Glutamatergic neuron (in vitro differentiated cells): ENCODE measurements at places on chromosomes 5 and 9.
A peak's percentile ranks its signal among the peaks of the same experiment; 100 is the strongest.

GRCh38 chr9:19026375-19026774 lies 6.6 kb downstream of the SAXO1 start:
- H3K27ac ChIP-seq = no peak overlapping the region
- peaks cover 2% of the 10 kb centered on the region for H3K4me1 ChIP-seq
- H3K27me3 ChIP-seq = peaks cover 8% of the 10 kb centered on the region
- no peak for DNase-seq
- H3K36me3 ChIP-seq = no peaks in the 10 kb centered on the region

DNA sequence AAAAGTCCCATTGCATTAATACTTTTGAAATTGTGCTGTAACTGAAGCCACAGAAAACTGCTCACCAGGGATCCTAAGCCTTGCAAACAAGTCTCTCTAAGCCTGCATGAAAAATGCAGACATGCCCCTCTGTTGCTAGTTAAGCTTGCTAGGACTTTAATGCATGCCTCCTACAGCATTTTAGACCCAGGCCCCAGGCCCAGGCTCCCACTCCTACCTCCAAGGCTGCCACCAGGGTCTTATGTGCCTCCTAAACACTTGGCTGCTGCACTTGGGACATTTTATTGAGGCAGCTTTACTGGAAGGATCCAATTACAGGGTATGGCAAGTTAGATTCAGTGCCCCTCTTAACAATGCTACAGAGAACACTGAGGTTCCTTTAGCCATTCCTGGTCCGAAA lies 467.3 kb upstream of the CLINT1 start:
- no peaks in the 10 kb centered on the region for H3K4me1 ChIP-seq
- no peaks in the 10 kb centered on the region for H3K27me3 ChIP-seq
- H3K4me3 ChIP-seq = no peak overlapping the region
- DNase-seq = no peak
- H3K27ac ChIP-seq = no peak overlapping the region
- H3K36me3 ChIP-seq = peaks cover 5% of the 10 kb centered on the region

- no peak overlapping the region for H3K27ac ChIP-seq
- peak overlapping the region; percentile 86 for H3K4me3 ChIP-seq
- peaks cover 24% of the 10 kb centered on the region for H3K4me1 ChIP-seq
- H3K36me3 ChIP-seq = peaks cover 4% of the 10 kb centered on the region
Measured at GRCh38 chr5:77844623-77845323, 68.6 kb upstream of the TBCA start.

- DNase-seq = peak; percentile 25
- no peak overlapping the region for H3K4me3 ChIP-seq
- H3K36me3 ChIP-seq = no peaks in the 10 kb centered on the region
- H3K27me3 ChIP-seq = peaks cover 2% of the 10 kb centered on the region
- peak overlapping the region; percentile 52 for H3K27ac ChIP-seq
- H3K4me1 ChIP-seq = peaks cover 38% of the 10 kb centered on the region
Measured at GRCh38 chr9:106287091-106287631, 575.8 kb upstream of the ZNF462 start.

- no peaks in the 10 kb centered on the region for H3K36me3 ChIP-seq
- H3K4me1 ChIP-seq = peaks cover 29% of the 10 kb centered on the region
- H3K27ac ChIP-seq = no peak overlapping the region
- H3K27me3 ChIP-seq = no peaks in the 10 kb centered on the region
- no peak for DNase-seq
Measured at GRCh38 chr5:59765446-59765845, 128.1 kb downstream of the PDE4D start.

GRCh38 chr5:39360471-39361111 lies 3.7 kb downstream of the C9 start:
- H3K36me3 ChIP-seq = no peaks in the 10 kb centered on the region
- H3K4me3 ChIP-seq = no peak overlapping the region
- no peak overlapping the region for H3K27ac ChIP-seq
- peaks cover 2% of the 10 kb centered on the region for H3K27me3 ChIP-seq

GRCh38 chr9:4298255-4299004 lies 1.4 kb downstream of the GLIS3 start:
- H3K36me3 ChIP-seq = no peaks in the 10 kb centered on the region
- H3K4me1 ChIP-seq = peaks cover 9% of the 10 kb centered on the region

DNA sequence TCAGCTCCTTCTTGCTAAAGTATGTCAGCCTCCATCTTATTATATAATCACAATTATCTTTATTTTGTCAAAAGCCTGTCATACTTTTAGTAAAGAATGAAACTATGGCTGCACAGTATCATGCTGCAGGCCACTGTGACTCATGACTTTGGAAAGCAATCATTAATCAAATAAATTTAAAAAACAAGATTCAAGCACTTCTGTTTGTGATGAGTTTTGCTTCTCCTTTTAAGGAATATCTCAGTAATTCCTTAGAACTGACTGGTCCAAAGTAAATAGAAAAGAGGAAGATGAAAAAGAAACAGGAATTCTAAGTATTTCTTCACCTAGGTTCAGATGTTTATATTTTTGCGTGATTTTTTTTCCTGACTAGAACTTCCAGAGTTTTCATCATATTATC lies 83.1 kb downstream of the EDIL3 start:
- no peak overlapping the region for H3K27ac ChIP-seq
- DNase-seq = no peak
- no peaks in the 10 kb centered on the region for H3K27me3 ChIP-seq
- H3K4me3 ChIP-seq = no peak overlapping the region

GRCh38 chr5:137888863-137889759 lies at the start of gene PKD2L2:
PKD2L2 (plus strand) TSS chr5:137889457; CDS start chr5:137889492, 35 bp downstream.
- peak; percentile 86 for DNase-seq
- peaks cover 10% of the 10 kb centered on the region for H3K4me1 ChIP-seq
- H3K36me3 ChIP-seq = no peaks in the 10 kb centered on the region
- H3K27ac ChIP-seq = peak within 1 kb of the TSS; percentile 44
- peak within 1 kb of the TSS; percentile 73 for H3K4me3 ChIP-seq

- no peaks in the 10 kb centered on the region for H3K27me3 ChIP-seq
- no peak for DNase-seq
- no peaks in the 10 kb centered on the region for H3K36me3 ChIP-seq
- H3K27ac ChIP-seq = no peak overlapping the region
- H3K4me3 ChIP-seq = no peak overlapping the region
Measured at GRCh38 chr5:72233835-72234234, 86.2 kb downstream of the MRPS27 start.

DNA sequence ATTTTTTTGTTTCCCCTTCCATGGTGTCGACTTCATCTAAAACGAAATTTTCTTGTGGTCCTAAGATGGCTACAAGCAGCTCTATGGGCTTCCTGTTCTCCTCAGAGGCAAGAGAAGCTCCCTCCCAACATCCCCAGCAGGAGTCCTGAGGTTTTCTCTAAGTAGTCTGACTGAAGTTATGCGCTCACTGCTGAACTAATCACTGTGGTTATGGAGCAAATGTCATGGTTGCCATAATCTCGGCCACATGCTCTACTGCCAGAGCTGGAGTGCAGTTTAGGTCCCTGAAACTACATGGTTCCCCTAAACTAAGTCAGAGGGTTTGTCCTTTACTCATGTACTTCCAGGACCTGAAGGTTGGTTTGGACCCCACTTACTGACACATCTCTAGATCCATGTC lies 68.0 kb upstream of the MAMDC2 start:
- H3K27me3 ChIP-seq = no peaks in the 10 kb centered on the region
- H3K4me1 ChIP-seq = no peaks in the 10 kb centered on the region
- H3K27ac ChIP-seq = no peak overlapping the region
- no peaks in the 10 kb centered on the region for H3K36me3 ChIP-seq
- no peak for DNase-seq

- no peak overlapping the region for H3K27ac ChIP-seq
- H3K4me3 ChIP-seq = no peak overlapping the region
- H3K27me3 ChIP-seq = peaks cover 6% of the 10 kb centered on the region
Measured at GRCh38 chr9:109122726-109123621, 3.2 kb upstream of the TMEM245 start.

DNA sequence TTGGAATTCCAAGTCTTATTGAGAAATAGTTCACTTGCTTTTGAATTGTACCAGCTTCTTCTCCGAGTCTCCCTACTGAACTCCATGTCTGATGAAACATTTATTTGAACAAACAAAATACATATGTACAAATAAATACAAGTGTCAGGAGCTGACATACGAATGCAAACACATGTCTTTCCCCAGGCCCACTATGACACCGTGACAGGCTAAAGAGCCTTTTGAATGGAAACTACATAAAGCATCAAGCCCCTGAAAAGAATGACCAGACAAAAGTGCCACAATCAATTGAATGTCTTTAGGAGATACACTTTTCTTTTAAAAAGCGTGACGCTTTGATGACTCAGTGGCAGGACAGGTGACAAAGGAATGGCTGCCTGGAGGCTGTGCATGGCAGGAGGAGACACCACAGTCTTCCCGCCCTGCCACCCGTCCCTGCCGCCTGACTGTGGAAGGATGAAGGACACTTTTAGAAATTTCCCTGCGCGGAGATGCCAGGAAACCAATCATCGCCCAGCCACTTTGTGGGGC lies 112.4 kb upstream of the BNC2 start:
- no peaks in the 10 kb centered on the region for H3K4me1 ChIP-seq
- H3K27ac ChIP-seq = no peak overlapping the region
